ENCODE measurements at places on chromosomes 4 and X. TPM values are rescaled to one million over a fixed set of nuclear protein-coding genes. Genes with fewer than 3 reads are reported as not detected.

The VCX3A gene
- not detected for total RNA-seq

The CLDN34 gene
- total RNA-seq, result not detected

The TMEM271 gene
- total RNA-seq, result not detected

The FRMPD3 gene
- total RNA-seq, result 0.92 TPM

The UBE2D3 gene
- total RNA-seq, result 376 TPM

The TENM3 gene
- total RNA-seq, result 0.68 TPM

The VSIG4 gene
- 154 TPM for total RNA-seq

The MAGEA9B gene
- total RNA-seq, result not detected

The HSFX3 gene
- total RNA-seq, result not detected

The UNC5C gene
- total RNA-seq, result 5.3 TPM

The CXCL13 gene
- not detected for total RNA-seq

The ITM2A gene
- total RNA-seq, result 68.8 TPM

The PASD1 gene
- total RNA-seq, result not detected

The ZBTB33 gene
- 15.4 TPM for total RNA-seq

The GAB3 gene
- total RNA-seq, result 10.9 TPM

The CSN1S1 gene
- total RNA-seq, result not detected

The FAM47A gene
- total RNA-seq, result not detected

The SGCB gene
- total RNA-seq, result 50.0 TPM

The PABPC4L gene
- 2.2 TPM for total RNA-seq

The SSX2B gene
- not detected for total RNA-seq

The BST1 gene
- 15.7 TPM for total RNA-seq

Data from thoracic aorta (tissue), 2 donors.